ENCODE measurements at places on chromosomes 7 and 10. TPM values are rescaled to one million over a fixed set of nuclear protein-coding genes. Genes with fewer than 3 reads are reported as not detected.

LIPM gene
- not detected for total RNA-seq

GRM3 gene
- not detected for total RNA-seq

MMD2 gene
- total RNA-seq: not detected

TMEM106B gene
- total RNA-seq: 30.5 TPM

BTBD16 gene
- not detected for total RNA-seq

FFAR4 gene
- total RNA-seq: not detected

SPDYE11 gene
- total RNA-seq: not detected

PRKG1 gene
- 3.0 TPM for total RNA-seq

LEP gene
- total RNA-seq: not detected

FGL2 gene
- 1.3 TPM for total RNA-seq

PHKG1 gene
- 1.4 TPM for total RNA-seq

CXCL12 gene
- not detected for total RNA-seq

NANOS1 gene
- total RNA-seq: 54.2 TPM

SMO gene
- total RNA-seq: 40.5 TPM

TBX20 gene
- total RNA-seq: 2.0 TPM

CYP2C19 gene
- not detected for total RNA-seq

ITIH5 gene
- 0.66 TPM for total RNA-seq

CFTR gene
- not detected for total RNA-seq

IL6 gene
- 0.41 TPM for total RNA-seq

FANK1 gene
- total RNA-seq: 0.42 TPM

ADRB1 gene
- total RNA-seq: 0.12 TPM

CRYGN gene
- not detected for total RNA-seq

GARIN1A gene
- total RNA-seq: 0.16 TPM

TEX47 gene
- total RNA-seq: not detected
